ENCODE measurements at places on chromosomes 1 and 21.
A peak's percentile ranks its signal among the peaks of the same experiment; 100 is the strongest.

DNA sequence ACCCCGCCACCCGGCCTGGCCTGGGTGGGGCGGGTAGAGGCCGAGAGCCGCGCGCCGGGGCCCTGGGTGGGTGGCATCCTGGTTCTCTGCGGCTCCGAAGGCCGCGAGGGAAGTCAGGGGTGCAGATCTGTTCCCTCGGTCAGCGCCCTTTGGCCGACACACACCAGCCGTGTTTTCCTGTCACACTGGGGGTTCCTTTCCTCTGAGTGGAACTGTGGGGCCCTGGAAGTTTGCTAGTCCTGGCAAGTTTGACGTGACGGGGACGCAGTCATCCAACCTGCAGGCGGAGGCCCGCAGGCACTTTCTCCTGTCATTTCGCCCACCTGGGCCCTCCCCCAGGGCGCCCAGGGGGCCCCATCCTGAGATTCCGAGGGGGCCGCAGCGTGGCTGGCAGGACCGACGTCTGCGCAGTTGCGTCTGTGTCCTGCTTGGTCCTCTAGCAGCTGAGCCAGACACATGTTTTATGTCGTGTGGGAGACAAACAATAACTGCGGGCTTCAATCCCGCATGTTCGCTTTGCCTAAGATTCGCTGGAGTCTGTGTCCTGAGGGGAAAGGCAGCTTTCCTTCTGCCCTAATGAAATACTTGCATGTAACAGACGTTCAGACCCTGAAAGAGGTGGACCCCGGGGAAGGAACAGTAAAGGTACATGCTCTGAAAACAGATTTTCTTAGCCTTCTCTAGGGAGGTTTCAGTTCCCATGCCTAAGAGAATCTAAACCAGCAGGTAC lies 1.5 kb downstream of the FAM163A start:
- no peak for DNase-seq

DNA sequence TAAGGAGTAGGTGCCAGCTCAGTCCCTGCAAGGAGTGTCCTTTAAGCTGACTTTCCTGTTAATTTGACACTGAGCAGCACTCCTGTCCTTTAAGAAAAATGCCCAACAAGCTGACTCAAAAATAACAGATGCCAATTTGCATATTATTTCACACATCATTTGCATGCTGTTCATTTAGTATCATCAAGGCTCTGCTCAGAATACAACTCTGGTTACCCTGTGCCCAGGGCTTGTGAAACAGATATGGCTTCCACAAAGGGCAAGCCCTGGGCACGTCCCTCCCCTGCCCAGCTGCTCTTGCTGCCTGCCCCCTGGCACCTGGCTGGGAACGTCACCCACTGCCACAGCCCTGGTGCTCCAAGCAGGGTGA lies 10.3 kb downstream of the KCNN3 start:
- DNase-seq, result no peak

DNA sequence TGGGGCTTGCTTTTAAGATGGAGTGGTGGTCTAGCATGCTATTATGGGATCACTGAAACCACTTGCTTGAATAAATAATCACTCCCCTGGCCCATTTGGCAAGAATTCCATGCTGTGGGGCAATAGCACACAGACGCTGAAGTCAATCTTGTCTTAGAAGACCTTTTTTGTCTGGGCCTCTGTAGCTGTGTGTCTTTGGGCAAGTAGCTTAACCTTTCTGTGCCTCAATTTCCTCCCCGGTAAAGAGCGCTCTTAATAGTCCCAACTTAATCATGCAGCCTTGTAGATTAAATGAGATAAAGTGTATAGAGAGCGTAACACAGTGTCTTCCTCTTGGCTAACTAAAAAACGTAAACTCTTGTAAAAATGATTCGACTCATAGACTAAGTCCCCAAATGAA lies 125.4 kb upstream of the IGSF21 start:
- DNase-seq, result no peak

- peak; percentile 27 for DNase-seq
Measured at GRCh38 chr1:210754878-210755665, 378.9 kb downstream of the KCNH1 start.

GRCh38 chr1:150464422-150464826 lies 22.8 kb upstream of the TARS2 start:
- peak; percentile 81 for DNase-seq

DNA sequence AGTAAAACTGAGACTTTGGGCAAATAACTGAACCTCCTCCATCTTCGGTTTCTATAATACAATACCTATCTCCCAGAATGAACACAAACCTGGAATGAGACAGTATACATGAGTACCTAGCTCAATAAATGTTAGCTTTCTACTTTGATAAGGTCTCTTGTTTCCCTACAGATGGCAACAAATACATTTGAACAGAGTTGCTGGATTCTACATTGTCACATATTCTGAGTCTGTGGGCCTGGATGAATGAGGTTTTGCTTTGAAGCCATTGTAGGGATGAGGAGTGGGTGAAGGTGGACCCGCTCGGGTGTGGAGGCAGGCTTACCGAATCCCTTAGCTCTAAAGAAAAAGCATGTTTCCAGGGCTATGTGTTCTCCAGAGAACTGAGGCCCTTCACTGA lies 13.9 kb upstream of the FYB2 start:
- no peak for DNase-seq

GRCh38 chr1:209248649-209249279 lies 334.8 kb upstream of the CAMK1G start:
- DNase-seq, result peak; percentile 24

- DNase-seq, result no peak
Measured at GRCh38 chr1:66732407-66733166, 19.7 kb upstream of the DYNLT5 start.

GRCh38 chr1:82073071-82073470 lies 272.3 kb downstream of the ADGRL2 start:
- no peak for DNase-seq

- DNase-seq, result no peak
Measured at GRCh38 chr1:26478159-26478558, 5.9 kb downstream of the HMGN2 start.

- DNase-seq, result no peak
Measured at GRCh38 chr21:44639331-44639655, 2.1 kb downstream of the KRTAP10-10 start.

DNA sequence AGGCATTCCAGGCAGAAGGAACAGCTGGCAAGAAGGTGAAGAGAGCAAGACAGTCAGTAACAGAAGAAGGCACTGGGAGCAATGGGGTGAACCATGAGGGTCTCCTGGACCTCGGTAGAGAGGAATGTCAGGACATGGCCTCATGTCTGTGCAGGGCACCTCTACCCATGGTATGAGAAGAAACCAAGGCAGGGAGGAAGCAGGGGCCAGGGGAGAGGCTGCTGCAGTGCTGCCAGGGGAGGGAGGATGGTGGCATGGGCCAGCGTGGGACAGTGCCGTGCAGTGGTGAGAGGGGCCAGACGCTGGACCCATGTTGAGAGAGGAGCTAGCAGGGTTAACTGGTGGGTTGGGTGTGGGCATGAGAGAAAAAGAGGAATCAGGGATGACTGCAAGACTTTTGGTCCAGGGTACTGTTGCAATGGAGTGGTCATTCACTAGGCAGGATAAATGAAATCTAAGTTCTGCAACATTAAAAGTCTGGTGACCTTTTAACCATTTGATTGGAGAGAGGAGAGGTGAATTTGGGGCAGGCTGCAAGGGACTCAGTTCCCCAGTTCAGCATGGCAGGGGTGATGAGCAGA lies 577.6 kb downstream of the MATN1 start:
- DNase-seq, result no peak

DNA sequence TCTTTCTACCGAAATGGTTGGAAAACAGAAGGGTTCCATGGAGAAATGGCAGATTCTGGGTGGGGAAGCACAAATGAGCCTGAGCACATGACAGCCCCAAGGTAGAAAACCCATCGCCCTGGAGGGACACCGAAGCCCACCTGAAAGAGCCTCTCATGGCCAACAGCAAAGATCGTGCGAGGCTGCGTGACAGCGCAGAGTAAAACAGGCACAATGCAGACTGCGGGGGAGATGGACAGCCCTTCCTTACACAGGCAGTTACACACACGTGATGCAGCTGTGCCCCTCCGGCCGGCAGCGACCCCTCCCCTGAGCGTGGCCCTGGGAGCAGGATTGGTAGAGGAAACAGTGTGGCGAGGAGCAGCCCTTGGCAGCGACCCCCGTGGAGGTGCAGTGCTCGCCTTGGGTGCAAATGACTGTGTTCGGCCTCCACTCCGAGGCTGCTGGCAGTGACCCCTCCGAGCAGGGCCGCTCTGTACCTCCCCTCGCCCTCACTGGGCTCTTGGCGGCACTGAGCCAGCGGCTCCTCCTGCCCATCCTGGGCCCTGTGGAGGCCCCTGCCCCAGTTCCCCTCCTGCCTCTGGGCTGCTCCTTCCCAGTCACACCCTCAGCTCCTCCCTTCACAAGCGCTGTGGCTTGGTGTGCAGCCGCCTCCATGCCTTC lies 120.9 kb upstream of the COL6A1 start:
- no peak for DNase-seq

DNA sequence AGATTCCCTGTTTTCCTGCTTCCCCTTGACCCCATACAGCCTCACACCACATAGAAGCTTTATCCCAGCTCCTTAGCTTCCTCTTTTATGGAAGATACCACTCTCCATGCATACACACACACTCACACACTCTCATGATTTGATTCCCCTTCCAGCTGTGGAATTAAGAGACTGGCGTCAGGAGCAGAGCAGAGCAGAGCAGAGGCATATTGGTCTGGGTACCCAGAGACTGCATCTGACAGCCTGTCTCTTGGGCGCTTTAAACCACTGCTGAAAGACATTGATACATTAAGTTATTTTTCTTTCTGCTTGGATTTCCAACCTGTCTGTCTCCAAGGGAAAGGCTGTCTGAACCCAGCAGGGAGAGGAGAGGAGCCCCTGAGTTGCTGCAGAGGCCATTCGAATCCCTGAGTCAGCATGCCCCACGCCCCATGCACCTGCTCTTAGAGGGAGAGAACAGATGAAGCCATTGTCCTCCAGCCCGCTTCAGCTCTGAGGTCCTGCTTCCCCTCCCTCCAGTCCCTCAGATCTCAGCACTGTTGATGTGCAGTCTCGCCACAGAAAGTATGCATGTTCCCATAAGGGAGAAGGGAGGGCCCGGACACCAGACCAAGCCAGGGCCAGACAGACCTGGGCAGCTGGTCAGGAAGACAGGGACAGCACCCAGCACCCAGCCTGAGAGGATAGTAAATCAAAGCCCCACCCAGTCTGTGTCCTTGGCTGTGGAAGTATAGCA lies 66.7 kb upstream of the GJB5 start:
- no peak for DNase-seq

DNA sequence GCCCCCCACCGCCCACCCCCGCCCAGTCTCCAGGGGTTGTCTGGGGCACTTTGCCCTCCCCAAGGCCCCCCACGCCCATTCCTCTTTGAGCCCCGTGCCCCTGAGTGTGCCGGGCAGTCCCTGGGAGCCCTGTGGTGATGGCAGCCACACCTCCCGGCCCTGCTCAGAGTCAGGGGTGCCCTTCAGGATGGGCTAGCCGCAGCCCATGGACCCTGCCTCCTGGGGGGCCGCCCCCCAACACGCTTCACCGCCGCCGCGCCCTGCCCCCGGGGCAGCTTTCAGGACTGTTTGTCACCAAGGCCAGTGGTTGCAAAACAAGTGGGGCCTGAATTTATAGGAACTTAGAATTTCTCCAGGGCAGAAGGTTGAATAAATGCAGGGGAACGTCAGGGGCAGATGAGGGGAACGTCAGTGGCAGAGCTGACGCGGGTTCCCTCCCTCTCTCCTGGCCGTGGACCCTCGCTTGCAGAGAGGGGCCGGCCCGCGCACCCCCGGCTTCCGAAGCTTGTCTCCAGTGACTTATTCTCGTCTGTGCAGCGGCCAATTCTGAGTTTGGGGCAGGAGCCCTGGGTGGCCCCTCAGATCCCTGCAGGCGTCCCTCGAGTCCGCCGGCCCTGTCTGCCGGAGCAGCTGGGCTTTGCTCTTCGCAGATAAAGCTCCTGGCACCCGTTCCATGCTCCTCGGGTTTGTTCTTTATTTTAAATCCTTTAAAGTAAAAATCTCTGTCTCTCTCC lies 41.2 kb upstream of the ADARB1 start:
- DNase-seq, result no peak

DNA sequence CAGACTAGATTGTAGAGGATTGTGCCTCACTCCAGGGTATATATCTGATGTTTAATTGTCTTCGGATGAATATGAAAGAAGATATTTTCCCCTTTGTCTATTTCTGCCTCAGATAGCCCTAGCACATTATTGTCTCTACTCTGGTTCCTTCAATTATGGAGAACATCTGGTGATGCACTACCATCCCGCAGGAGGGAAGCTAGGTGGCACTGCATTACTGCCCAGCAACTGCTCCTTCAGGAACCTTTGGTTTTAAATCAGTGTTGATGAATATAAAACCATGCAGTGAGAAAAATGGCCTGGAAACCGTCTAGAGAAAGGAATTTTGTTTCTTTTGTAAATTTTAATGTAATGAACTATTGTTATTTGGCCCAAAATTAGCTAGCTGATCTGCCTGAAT lies 68.5 kb downstream of the GPR88 start:
- DNase-seq, result peak; percentile 58

GRCh38 chr1:179230251-179230650 lies 774 bp upstream of the ABL2 start:
- DNase-seq, result peak; percentile 9

- DNase-seq, result no peak
Measured at GRCh38 chr1:56573311-56573710, 6.1 kb downstream of the PLPP3 start.

DNA sequence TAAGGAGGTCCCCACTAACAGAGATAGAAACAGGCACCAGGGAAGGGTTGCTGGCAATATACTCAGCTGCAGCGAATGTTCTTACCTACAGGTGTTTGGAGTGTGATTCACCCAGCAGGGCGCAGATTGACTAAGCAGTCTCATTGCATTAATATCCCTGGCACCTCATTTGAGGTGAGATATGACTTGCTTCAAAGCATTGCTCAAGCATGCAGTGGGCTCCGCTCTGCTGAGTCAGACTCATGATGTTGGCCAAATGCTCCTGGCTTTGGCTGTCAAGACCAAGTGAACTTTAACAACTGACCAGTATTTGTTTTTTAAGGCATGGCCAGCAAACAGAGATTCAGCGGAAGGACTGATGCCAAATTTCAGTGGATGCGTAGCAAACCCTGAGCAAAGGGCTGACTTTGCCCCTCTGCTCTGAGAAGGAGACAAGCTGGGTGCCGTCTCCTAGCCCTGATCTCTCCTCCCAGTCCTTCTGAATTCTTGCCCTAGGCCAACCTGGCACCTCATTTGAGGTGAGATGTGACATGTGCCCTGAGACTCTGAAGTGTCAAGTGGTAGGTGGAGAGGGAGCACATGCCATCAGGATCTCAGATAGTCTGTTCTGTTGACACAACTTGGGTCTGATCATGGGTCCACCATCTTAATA lies 187.1 kb upstream of the COA6 start:
- DNase-seq, result no peak

DNA sequence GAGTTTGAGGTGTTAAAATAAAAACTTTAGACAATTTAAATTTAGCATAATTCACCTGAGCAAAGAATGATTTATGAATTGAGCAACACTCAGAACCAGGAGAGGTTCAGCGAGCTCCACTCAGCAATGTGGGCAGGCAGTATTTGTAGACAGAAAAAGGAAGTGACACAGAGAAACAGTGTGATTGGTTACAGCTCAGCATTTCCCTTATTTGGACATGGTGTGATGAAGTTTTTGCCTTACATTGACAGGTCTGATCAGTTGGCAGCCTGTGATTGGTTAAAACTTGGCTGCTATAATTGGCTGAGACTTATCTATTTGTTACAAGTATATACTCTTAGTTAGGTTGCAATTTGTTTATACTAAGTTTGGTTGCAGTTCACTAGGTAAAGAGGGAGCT lies 621.2 kb upstream of the PRMT6 start:
- no peak for DNase-seq
